M059J (cell line): ENCODE measurements at places on chromosomes 4 and X.

GRCh38 chr4:137370206-137370633, 162.1 kb downstream of the PCDH18 start:
- peak; percentile 16 for DNase-seq

DNA sequence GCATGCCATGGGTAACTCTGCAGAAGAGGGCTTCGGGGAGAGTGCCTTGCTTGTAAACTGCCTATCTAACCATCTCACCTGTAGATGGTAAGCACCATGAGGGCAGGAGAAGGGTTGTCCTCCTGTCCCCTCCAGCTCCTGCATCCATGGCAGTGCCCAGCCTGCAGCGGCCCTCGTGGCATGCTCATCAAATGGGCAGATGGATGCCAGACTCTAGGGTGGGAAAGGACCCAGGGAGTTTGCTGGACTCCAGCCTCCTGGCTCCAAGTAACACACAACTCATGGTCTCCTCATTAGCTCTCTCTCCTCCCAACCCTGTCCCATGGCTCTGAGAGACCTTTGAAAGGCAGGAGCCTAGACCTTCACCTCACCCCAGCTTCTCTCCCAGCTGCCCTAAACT, 29.7 kb upstream of the CRMP1 start:
- no peak for DNase-seq

GRCh38 chr4:82553020-82553419, 8.8 kb downstream of the TMEM150C start:
- DNase-seq: no peak

DNA sequence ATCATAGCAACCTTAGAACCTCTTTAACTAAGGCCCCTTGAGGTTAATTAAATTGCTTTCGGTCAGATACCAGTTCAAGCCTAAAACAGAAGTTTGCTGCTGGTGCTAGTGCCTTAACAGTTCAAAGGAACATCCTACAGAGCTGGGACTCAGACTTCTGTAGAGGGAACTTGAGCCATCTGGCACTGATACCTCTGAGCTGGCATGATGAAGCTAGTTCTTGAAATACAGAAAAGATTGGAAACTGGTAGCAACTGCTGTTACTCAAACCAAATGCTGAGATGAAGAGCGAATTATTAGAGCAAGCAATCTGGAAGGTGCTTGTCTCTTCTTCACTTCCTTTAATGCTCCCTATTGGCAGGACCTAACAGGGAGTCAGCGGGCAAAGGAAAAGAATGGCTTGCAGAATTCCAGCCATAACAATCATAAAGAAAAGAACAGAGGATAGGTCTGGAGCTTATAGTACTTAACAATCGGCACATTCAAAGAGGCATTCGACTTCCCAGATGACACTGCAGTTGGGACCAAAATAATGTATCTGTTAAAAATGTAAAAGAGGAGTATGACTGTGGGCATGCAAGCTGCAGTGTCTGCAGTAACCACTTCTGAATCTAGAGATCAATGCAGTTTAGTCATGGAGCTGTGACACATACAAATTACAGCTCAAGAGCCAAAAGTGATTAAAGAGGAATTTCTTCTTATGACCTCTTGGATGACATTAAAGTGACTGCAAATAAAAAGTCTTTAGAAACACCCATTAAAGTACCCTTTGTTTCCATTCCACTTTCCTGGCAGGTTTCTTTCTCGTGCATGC, 298.9 kb downstream of the PDGFC start:
- peak; percentile 90 for DNase-seq

GRCh38 chr4:34323549-34324320, 1920.6 kb downstream of the ARAP2 start:
- DNase-seq: peak; percentile 18

DNA sequence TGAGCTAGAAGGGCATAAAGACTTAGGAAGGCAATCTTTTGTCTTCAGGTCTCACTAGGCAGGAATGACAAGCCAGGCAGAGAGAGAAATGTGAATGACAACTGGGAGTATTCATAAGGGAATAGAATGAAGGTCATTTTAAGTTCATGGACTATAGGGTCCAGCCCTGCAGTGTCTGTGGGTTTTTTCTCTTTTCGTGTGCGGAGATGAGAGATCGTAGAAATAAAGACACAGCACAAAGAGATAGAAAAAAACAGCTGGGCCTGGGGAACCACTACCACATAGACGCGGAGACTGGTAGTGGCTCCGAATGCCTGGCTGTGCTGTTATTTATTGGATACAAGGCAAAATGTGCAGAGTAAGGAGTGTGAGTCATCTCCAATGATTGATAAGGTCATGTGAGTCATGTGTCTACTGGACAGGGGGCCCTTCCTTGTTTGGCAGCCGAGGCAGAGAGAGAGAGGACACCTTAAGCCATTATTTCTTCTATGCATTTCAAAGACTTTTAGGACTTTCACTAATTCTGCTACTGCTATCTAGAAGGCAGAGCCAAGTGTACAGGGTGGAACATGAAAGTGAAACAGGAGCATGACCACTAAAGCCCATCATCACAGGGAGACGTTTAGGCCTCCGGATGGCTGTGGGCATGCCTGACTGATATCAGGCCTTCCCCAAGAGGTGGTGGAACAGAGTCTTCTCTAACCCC, 921.8 kb upstream of the PCDH10 start:
- DNase-seq: no peak

DNA sequence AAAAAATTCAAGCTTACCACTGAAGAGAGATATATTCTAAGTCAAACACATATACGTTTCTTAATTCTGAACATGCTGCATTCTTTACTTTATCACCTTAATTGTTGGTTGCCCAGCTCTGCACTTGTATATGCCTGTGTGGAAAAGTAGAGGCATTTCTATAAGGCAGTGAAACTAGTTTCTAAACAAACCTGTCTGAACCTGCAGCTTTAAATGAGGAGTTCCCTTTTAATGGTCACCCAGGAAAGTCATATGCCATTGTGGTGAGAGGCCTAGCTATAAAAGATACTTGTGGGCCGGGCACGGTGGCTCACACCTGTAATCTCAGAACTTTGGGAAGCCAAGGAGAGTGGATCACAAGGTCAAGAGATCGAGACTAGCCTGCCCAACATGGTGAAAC, 147.4 kb upstream of the RXFP1 start:
- DNase-seq: no peak

DNA sequence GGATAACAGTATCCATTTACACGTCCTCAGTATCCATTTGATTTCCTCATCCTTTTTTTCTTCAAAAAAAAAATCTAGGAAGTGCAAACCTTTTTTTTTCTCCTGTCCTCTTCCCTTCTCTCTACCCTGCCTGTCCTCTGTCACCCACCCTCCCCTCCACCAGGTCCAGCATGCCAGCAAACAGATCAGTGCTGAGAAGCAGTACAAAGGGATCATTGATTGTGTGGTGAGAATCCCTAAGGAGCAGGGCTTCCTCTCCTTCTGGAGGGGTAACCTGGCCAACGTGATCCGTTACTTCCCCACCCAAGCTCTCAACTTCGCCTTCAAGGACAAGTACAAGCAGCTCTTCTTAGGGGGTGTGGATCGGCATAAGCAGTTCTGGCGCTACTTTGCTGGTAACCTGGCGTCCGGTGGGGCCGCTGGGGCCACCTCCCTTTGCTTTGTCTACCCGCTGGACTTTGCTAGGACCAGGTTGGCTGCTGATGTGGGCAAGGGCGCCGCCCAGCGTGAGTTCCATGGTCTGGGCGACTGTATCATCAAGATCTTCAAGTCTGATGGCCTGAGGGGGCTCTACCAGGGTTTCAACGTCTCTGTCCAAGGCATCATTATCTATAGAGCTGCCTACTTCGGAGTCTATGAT, 1.7 kb downstream of the SLC25A4 start:
- no peak for DNase-seq

DNA sequence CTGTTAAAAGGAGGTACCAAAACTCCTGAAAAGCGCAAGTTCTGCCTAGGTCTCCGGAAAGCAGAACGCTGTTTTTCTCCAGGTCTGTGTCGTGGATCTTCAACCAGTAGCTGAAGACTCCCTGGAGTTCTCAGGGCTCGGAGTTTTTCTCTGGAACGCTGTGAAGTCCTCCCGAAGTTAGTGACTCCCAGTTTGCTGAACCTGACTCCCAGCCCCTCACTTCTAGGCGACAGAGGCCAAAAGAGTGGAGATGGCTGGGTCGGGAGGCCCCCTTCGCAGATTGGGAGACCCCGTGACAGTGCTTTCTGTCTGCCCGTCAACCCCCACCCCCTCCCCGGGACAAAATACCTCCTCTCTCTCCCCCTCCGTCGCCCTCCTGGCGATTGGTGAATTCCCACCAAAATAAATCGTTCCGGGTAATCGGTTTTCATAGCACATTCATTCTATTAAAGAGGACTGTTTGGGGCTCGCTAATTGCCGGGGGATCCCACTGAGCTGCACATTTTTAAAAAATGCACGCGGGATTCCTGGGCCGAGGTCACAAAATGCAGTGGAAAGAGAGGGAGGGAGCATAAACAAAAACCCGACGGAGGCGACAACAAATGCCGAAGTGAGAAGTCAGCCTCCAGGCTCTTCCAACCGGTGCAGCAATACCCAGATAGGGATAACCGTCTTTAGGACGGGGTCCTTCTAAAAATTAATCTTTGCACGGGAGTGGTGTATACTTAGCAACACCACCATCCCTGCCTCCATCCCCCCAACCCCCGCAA, 4.0 kb upstream of the MSX1 start:
- DNase-seq: no peak

- DNase-seq: peak; percentile 93
Observed at GRCh38 chr4:24002330-24002966, 112.6 kb upstream of the PPARGC1A start.

- DNase-seq: no peak
Observed at GRCh38 chr4:8168232-8168631, 9.6 kb upstream of the ABLIM2 start.

DNA sequence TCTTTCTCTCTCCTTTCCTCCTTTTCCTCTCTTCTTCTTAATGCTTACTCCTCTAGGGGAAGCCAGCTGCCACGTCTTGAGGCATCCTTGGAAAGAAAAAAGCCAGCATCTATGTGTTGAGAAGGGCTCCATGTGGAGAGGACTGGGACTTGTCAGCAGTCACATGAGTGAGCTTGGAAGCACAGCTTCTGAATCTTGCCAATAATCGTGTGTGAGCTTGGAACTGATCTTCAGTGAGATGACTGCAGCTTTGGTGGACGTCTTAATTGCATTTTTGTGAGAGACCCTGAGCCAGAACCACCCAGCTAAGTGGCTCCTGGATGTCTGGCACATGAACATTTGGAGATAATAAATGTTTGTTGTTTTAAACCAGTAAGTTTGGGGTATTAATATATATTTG, 371.7 kb downstream of the SLITRK2 start:
- DNase-seq: no peak

- DNase-seq: no peak
Observed at GRCh38 chr4:183989931-183990330, 84.8 kb downstream of the STOX2 start.

- peak; percentile 30 for DNase-seq
Observed at GRCh38 chr4:173436149-173436579, 37.2 kb upstream of the SCRG1 start.

- DNase-seq: peak; percentile 87
Observed at GRCh38 chr4:182643801-182644682, 273.1 kb downstream of the DCTD start.

DNA sequence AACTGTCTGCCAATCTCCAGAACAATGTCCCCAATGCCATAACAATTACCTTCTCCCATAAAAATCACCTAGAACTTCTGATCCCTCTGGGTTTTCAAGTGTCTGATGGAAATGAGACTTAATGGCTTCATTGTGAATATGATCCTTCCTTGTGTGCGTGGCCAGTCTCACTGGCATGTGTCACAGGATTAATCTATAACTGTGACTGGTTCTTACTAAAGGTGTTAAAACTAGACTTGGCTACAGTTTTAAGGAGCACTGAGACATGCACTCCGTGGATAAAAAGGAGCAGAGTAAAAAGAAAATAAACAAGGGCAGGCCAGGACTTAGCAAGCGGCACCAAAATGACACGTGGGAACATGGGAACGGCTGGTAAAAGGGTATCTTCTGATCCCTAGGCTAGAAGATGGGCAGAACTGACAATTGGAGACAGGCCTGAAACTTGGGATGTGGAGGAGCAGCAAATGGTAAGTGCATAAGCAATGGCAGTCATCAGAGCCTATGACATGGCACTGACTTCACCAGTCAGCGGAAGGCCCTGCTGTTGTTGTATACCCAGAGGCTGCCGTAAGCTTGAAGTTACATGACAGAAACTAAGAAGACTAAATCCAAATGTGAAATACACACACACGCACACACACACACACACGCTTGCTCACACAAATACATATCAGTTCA, 256.6 kb upstream of the NOCT start:
- no peak for DNase-seq

GRCh38 chrX:40097504-40098263, at the start of gene BCOR:
Gene BCOR (minus strand): TSS chrX:40097958. CDS start chrX:40077929, 20,029 bp downstream.
- DNase-seq: peak; percentile 73

DNA sequence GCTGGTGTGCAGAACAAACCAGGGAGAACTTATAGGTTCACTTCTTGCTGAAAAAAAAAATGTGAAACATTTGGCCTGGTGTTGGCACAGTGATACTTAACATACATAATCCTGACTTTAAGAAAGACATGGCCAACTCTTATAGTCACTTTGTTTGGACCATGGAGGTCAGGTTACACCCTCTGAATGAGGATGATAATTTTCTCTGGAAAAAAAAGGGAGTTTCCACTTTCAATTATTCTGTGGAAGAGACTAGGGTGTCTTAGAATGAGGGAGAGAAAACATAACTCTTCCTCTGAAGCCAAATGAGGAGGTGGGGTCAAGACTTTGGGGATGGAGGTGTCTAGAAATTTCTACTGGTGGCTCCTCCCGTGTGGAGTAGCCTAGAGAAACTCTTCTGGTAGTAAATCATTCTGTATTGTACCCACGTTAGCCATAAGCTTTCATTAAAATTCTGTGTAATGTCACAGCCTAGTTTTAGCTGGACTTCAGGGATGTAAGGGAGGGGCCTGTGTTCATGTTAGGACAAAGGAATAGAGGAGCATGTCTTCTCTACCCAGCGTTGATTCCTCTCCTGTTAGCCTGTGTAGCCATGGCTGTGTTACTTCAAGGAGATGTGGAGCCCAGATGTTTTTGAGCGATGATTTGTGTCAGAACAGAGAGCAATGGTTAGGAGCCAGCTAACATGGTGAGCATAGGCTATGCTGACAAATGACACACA, 328.3 kb downstream of the GPAT3 start:
- DNase-seq: no peak

GRCh38 chr4:47075262-47075661, 43.9 kb downstream of the GABRB1 start:
- peak; percentile 64 for DNase-seq

DNA sequence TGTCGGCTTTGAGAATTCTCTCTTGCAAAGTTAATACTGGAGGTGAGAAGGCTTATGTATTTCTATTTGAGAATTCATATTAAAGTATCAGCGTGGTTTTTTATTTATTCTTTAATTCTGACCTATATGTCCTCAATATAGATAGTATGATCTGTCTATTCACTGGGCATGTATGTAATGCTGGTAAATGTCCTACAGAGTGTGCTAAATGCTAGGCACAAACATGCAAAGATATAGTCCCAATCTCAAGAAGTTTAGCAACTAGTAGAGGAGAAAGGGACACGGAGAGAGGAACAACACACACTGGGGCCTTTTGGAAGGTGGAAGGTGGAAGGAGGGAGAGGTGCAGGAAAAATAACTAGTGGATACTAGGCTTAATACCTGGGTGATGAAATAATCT, 11.0 kb upstream of the BMPR1B start:
- DNase-seq: no peak

- peak; percentile 29 for DNase-seq
Observed at GRCh38 chr4:21452931-21453330, 495.6 kb downstream of the KCNIP4 start.
